ENCODE measurements at places on chromosomes 2 and 18.

- DNase-seq, result no peak
Measured at GRCh38 chr2:157747695-157748370, 119.2 kb upstream of the ACVR1C start.

DNA sequence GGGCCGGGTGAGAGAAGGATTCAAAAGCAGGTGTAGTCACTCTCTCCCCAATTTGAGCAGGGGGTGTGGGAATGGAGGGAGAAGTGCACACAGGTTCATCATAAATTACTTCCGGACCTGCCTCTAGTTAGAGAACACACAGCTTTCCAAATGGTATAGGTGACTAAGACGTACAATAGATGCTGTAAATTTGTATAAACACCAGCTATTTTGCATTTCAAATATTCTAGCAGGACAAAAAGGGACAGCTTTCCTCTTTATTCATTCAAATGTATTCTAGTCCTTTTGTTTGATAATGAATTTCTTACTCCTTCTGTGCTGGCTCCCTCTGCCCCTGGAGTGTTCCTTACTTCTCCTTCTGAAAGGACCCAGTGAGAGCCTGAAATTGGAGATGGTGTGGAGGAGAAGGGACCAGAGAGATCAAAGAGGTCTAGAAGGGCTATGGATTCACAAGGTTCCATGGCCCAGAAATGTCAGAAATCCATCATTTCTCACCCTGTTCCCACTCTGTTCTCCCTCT lies 53.2 kb upstream of the SH3BP4 start:
- no peak for DNase-seq

DNA sequence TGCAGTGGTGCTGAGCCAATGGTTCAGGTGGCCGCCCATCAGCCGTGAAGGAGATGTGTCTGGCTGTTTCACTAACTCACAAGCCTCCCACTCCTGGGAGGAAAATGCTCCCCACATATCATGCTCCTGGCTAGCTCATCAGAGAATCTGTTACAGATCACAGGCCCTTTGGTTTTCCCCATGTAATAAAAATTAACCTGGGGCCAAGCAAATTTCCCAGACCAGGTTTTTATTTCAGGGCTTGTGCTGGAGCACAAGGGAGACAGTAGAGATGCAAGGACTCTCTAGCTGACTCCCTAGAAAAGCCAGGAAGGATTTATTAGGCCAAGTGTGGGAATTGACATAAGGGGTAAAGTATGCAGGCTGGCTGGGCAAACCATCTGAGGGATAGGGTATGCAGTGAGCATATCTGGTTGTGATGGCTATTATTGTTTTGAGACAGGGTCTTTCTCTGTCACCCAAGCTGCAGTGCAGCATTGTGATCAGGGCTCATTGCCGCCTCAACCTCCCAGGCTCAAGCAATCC lies 40.6 kb upstream of the CCBE1 start:
- no peak for DNase-seq

DNA sequence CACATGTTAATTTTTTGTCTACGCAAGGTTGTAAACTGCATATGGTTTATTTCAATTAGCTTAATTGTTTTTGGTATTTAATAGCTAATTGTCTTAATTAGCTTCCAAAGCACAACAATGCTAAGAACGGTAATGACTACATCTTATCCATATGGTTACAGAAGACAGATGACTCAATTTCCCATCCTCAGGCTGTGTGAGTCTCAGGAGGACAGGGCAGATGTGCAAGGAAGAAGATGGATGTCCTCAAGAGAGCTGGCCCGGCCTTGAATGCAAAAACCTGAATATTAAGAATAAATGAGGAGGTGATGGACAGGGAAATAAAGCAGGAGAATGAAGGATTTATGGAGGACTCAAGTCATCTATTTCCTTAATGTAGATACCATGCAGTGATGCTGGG lies 31.4 kb downstream of the SLC4A3 start:
- DNase-seq, result no peak

- DNase-seq, result peak; percentile 16
Measured at GRCh38 chr18:48292782-48293424, 116.3 kb downstream of the ZBTB7C start.

- no peak for DNase-seq
Measured at GRCh38 chr18:24053211-24053610, 38.7 kb downstream of the TTC39C start.

GRCh38 chr18:37260367-37261093 lies 305.1 kb downstream of the CELF4 start:
- no peak for DNase-seq

- DNase-seq, result no peak
Measured at GRCh38 chr2:105776560-105776928, 31.8 kb downstream of the NCK2 start.

DNA sequence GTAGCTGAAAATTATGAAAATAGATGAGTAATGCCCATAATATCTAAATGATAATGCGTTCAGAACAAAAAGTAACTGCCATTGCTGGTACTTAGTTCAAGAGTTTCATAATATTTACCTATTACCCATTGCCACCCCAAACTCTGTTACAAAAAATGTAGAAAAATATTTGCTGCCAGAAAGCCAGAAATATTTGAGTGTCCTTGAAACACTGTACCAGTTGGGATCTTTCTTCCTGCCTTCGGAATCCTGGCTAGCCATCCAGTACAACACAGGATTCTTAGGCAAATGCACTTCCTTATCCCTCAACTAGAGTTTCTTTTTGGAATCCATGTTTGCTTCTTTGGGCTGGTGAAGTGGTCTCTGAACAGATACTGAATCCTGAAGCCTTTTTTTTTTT lies 207.1 kb downstream of the MCFD2 start:
- DNase-seq, result no peak

GRCh38 chr18:67183398-67183797 lies 333.1 kb downstream of the DSEL start:
- no peak for DNase-seq

GRCh38 chr2:85971366-85971765 lies 82.6 kb upstream of the ST3GAL5 start:
- no peak for DNase-seq

- DNase-seq, result no peak
Measured at GRCh38 chr2:166314022-166314759, 61.6 kb downstream of the SCN9A start.

- DNase-seq, result no peak
Measured at GRCh38 chr2:192741889-192742288, 547.2 kb upstream of the TMEFF2 start.

- DNase-seq, result no peak
Measured at GRCh38 chr2:126864861-126865260, 33.8 kb upstream of the TEX51 start.

- DNase-seq, result no peak
Measured at GRCh38 chr2:108635630-108636354, 83.5 kb upstream of the RANBP2 start.

DNA sequence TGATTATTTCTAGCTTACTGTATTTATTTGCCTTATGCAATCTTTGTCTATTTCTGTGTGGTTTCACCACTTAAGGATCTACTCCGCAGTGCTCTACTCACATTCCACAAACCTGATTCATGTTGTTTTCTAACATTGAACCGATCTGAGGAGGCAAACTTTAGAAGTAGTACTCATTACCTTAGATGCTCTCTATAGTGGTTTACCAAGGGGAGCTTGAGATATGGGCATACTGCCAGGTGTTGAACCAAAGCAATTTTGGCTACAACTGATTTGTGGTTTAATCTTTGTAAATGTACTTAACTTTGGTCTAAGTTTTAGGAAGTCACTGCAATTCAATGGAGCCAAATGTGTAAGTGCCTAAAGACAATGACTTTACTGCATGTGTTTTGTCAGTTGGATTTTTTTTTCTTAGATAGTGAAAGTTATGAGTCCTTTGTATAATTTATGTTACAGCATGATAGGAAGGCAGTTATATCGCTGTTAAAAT lies 50.1 kb downstream of the MAP2 start:
- DNase-seq, result no peak

GRCh38 chr2:176130147-176130956 lies 847 bp downstream of the HOXD8 start:
- no peak for DNase-seq

DNA sequence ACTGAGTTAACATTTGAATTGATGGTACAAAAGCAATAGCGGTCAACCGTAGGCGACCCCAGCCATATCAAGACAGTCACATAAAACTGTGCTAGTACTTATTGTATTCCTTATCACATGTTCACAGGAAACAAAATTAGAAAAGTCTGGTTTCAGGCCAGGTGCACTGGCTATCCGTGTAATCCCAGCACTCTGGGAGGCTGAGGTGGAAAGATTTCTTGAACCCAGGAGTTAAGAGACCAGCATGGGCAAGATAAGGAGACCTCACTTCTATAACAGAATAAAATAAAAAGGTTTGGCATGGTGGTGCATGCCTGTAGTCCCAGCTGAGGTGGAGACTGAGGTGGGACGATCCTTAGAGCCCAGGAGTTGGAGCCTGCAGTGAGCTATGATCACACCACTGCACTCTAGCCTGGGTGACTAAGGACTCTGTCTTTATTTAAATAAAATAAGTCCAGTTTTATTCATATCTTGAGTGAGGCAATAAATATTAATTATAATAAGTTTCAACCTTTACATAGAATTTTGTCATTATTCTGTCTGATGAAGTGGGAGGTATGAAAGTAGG lies 84.1 kb upstream of the RGPD4 start:
- no peak for DNase-seq

GRCh38 chr2:199409759-199410529 lies 47.8 kb downstream of the SATB2 start:
- no peak for DNase-seq

GRCh38 chr2:86221066-86221684 lies 21.9 kb downstream of the MRPL35 start:
- peak; percentile 46 for DNase-seq

GRCh38 chr2:135890835-135891234 lies 14.6 kb upstream of the MCM6 start:
- DNase-seq, result no peak

DNA sequence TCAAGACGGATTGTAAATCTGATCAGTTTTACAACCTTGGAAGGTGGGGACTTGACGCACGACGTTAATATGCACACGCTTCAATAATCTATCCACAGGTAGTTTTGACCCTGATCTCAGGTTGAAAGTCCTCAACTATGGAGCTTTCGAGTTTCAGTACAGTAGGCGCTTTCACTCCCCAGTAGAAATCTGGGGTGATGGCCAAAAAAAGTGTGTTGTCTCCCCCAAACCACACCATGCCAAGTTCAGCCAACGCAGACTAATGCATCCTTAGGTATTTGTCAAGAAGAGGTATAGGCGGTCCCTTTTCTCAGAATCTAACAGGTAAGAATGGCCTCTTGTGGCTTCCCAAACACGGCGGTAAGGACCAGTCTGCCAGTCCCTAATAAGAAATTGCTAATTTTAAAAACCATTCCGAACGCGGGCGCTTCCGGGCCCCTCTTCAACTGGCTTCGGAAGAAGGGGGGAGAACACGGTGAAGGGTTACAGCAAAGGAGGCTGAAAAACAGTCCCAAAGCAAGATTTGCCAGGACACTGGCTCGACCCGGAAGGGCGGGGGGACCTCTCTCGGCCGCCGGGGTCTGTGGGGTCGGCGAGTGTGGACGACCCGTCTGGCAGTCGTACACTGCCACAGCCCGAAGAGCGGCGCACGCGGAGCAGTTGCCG lies 659 bp downstream of the FAM210A start:
- no peak for DNase-seq

DNA sequence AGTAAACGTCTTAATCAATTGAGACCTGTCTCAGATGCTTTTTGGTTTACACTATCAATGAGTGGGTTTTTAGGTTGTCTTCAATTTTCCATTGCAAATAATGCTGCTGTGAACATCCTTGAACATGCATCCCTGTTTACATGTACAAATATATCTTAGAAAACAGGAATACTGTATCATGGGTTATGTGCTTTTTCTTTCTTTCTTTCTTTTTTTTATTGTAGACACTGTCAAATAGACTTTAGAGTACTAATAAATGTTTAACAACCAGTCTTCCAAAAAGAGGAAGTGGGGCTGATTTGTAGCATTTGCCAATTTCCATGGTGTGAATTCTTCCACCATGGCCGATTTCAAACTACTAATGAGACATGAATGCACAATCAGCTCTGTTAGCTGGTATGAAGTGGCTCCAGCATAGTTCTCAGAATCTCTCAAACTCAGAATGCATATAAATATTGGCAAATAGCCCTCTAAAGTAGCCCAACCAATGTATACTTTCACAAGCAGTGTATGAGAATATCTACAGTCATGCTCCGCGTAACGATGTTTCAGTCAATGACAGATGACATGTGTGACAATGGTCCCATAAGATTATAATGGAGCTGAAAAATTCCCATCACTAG lies 50.3 kb upstream of the B3GNT2 start:
- DNase-seq, result no peak

DNA sequence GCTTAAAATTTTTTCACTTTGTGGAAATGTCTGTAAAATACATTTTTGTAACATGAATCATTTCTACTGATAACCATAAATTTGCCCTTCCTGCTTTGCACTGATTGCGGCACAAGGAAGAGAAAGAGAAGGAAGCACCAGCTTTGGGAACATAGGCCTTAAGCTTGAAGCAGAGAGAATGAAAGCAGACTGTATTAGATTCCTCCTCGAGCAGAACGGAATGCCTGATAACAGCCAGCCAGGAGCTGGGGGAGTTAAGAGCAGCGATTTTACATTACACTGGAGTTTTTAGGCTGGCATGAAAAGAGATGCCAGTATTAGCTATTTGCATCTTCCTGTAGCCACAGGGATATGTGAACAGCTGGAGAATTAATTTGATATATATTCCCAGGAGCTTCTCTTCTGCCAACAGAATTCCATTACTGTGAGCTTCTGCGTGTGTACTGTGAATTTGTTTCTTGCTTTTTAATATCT lies 33.5 kb downstream of the CRIM1 start:
- DNase-seq, result no peak

DNA sequence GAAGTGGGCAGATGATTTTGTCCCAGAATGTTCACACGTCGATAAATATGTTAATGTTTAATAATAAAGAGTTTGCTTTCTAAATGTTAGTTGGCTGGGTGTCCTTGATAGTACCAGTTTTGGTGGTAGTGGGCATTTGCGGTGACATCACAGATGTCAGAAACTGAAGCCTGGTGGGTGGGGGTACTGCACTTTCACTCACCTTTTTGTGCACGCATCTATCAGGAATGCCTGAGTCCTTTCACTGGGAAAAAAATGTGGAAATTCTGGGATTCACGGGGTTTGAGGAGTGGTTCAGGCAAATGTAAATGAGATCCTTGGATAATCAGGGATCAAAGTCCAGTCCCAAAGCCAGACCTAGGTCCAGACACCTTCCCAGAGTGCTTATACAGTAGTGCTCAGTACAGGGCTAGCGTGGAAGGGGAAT lies 3.2 kb downstream of the EPAS1 start:
- DNase-seq, result no peak

DNA sequence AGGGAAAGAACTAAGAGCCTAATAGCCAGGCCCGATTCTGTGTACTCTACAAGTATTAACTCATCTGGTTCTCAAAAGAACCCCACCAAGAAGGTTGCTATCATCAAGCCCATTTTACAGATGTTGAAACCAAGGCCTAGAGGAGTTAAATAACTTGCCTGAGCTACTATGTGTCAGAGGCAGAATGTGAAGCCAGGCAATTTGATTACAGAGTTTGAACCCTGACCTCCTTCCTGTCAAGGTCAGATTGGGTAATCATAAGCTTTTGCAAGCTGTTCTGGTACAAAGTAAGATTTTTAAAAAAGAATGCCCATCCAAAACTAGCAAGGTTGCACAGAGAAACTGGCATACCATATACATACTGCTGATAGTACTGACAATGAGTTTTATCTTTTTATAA lies 227.1 kb downstream of the HAUS1 start:
- no peak for DNase-seq
